HFFc6 (cell line): ENCODE measurements at places on chromosomes 3 and 15. TPM values are rescaled to one million over a fixed set of nuclear protein-coding genes. Genes with fewer than 3 reads are reported as not detected.

DNA sequence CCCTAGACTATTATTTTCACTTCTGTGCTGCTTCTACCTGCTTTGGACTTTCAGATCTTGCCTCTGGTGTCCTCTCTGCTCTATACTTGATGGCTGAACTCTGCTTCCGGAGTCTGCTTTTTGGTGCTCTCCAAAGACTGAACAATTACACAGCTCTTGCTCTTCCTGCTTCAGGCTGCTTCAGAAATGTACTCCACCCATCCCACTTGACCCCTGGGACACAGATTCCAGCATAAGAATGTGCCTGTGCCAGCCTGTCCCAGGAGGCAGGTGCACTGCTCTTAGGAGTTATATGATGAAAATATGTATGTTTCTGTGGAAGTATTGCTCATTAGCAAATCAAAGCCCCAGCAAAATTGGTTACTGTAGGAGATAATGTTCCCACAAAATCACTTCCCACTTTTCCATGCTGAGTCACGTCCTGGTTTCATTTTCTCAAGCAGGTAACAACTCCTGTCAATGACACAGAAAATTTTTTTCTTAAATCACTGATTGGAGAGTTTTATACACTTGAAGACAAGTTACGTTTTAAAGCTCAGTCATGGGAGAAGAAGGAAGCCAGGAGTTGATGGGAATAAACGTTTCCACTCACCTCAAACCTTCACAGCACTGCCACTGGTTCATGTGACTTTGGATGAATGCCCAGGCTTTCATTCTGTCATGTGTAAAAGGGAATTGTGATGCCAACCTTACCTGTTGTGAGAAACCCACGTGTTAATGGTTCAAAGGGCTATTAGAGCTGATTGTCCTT lies 239.4 kb upstream of the ZPLD1 start:
- DNase-seq = no peak

DNA sequence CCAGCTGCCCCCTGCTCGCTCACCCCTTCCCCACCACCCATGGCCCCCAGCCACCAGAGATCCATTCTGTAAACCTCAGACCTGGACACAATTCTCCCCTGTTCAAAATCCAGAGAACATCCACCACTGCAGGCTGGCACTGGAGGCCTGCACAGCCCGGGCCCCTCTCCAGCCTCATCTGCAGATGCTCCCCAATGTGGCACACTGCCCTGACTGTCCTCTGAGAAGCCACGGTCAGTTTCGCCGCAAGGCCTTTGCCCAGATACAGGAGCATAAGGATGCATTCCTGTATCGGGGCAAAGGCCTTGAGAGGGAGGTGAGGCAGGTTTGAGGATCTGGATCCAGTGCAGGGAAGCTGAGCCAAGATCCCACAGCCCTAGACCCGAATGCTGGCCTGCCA lies 175.4 kb upstream of the LINGO1 start:
- DNase-seq = no peak

The GRIP2 gene
- total RNA-seq = 0.05 TPM in 1 of 3 replicates, not detected in the others

- DNase-seq = no peak
These were observed 47.7 kb downstream of the MYO5A start for GRCh38 chr15:52480990-52481389.

DNA sequence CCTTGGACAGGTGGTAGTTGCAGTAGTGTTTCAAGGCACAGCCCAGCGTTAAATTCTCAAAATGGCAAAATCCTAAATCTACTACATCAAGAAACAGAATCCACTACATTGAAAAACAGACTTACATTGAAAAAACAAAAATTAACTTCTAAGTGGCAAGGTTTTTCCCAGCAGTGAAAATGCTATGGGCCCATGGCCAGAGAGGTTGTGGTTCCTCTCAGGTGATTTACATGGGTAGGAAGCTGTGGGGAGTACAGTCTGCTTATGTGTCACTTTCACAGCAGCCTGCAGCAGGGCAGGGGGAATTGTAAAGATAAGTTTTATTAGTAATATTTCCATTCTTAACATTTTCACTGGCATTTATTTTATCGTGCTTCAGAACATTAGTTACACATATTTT lies 24.9 kb downstream of the TTC14 start:
- DNase-seq = no peak

The ATP13A5 gene
- not detected in 3 replicates for total RNA-seq

The KIF15 gene
- 4.1 to 9.0 TPM (median 8.1 TPM) in 3 replicates for total RNA-seq

The AQP9 gene
- not detected in 2 replicates for total RNA-seq

The PHLDB2 gene
- total RNA-seq = 37.5 to 55.9 TPM (median 53.6 TPM) in 3 replicates

The TRH gene
- total RNA-seq = not detected in 2 replicates

The ST3GAL6 gene
- total RNA-seq = 0.12 TPM in 1 of 3 replicates, not detected in the others

The LAMB2 gene
- 452 to 513 TPM (median 501 TPM) in 3 replicates for total RNA-seq

GRCh38 chr3:125374996-125375941 lies at the start of gene ZNF148:
Gene ZNF148, minus strand, starts transcription at chr3:125375325. Its CDS starts 61,685 bp downstream, at chr3:125313640.
- peak; percentile 86 for DNase-seq

- DNase-seq = no peak
These were observed 31.2 kb downstream of the LINS1 start for GRCh38 chr15:100570735-100571313.

The SLC22A14 gene
- total RNA-seq = 0.13 TPM in 1 of 3 replicates, not detected in the others

The PRRT3 gene
- total RNA-seq = 4.7 to 7.8 TPM (median 6.2 TPM) in 3 replicates

DNA sequence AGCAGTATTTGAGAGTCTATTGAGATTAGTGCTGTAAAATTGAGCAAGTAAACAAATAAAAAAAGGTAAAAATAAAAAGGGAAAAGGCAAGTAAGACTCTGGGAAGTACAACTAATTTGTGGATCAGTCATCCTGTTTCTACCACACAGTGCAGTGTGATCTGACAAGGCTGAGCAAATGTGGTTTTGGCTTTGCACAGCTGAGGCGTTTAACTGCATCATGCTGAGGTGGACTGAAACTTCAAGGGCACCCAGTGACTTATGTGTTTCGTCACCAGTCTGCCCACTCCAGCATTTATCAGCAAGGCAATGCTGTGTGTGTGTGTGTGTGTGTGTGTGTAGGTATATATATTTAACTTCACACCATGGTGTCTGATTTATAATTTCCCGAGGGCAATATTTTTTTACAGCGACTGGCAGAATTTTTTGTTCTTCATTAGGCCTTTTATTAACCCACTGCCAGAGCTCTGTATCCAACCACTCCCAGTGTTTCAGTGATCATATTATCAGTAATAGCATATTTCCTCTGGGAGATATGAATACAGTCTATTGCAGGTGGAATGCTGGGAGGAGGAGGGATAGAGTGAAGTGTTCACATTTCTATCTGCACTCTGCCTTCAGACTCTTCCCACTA lies 131.5 kb upstream of the SATB1 start:
- no peak for DNase-seq

- no peak for DNase-seq
These were observed 174.4 kb downstream of the SI start for GRCh38 chr3:164903820-164904451.

DNA sequence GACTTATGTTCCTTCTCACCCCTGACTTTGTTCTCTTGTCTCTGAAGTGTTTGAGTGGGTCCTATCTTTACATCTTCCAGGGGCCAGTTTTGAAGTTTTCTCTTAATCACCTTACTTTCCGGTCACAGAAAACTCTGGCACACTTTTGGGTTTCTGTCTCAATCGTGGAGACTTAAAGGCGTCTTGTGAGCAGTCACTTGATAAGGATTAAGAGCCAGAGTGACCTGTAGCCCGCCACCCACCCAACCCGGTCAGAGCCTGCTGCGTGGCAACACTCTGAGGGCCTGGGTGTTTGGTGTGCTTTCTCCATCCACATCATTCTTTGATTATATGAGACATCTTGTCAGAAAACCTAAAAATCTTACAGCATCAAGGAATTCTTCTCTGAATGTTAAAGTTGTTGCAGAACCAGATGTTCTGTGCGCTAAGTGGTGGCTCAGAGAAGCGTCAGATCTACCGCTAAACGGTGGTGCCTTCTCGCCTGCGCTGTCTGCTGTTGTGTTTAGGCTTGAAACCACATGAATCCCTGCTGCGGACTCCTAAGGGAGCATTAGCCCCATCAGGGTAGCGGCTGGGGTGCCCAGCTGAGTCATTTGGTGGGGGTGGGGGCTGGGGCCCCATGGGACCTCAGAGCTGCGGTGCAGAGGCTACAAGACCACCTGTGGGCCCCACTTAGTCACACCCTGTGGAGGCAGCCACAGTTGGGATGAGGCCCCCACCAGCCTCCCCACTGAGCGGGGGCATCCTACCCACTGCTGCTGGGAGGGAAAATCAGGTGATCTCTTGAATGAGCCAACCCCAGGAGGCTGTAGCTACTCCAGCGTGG lies 158.7 kb upstream of the BHLHE40 start:
- no peak for DNase-seq

The GOLGA8N gene
- 0.40 to 0.97 TPM (median 0.78 TPM) in 3 replicates for total RNA-seq

The ATP13A4 gene
- total RNA-seq = not detected in 3 replicates

The CLDN18 gene
- total RNA-seq = not detected in 3 replicates

DNA sequence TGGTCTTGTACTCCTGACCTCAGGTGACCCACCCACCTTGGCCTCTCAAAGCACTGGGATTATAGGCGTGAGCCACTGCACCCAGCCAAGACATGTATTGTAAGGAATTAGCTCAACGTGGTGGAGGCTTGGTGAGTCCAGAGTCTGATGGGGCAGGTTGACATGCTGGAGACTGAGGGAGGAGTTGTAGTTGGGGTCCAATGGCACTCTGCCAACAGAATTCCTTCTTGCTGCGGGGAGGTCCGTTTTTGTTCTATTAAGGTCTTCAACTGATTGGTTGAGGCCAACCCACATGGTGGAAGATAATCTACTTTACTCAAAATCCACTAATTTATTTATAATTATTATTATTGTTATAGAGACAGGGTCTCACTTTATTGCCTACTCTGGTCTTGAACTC lies 30.1 kb downstream of the PLA2G4D start:
- DNase-seq = no peak

GRCh38 chr15:66646308-66646707 lies 55.7 kb upstream of the SMAD6 start:
- no peak for DNase-seq

GRCh38 chr15:82952158-82953081 lies at the start of gene HOMER2:
Gene HOMER2, minus strand, starts transcription at chr15:82952720. Its CDS starts 185 bp downstream, at chr15:82952535.
- DNase-seq = no peak

GRCh38 chr3:49899815-49900214 lies 3.9 kb downstream of the MST1R start:
- no peak for DNase-seq

DNA sequence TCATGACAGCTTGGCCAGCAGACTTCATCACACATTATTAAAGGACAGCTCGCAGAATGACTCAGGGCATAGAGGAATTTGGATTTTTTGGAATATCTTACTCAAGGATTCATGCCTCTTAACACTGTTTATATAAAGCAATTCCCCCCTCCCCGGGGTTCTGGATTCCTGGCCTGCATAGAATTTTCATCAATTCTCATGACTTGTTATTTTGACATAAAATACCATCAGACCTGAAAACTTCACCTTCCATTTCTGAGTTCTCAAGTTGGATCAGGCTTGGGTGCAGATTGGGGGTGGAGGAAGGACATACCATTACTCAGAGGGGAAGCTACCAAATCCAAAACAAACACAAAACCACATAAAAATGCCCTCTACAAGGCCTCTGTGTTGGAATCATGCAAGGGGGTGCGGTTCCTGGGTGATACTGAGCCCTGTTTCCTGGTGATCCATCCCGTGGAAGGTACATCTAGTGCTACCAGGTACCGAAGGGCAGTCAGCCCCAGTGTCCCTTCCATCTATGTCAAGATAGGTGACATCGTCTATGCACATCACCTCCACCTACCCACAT lies 95.3 kb downstream of the DAPK2 start:
- DNase-seq = peak; percentile 79

GRCh38 chr3:67468511-67468910 lies 185.9 kb downstream of the SUCLG2 start:
- DNase-seq = no peak

GRCh38 chr3:192980632-192981031 lies 63.0 kb upstream of the MB21D2 start:
- DNase-seq = no peak

GRCh38 chr3:30615615-30616346 lies 9.4 kb downstream of the TGFBR2 start:
- no peak for DNase-seq

The ECE2 gene
- not detected in 3 replicates for total RNA-seq

The SKOR1 gene
- total RNA-seq = 0.07 to 0.08 TPM in 2 of 3 replicates, not detected in the other
